Prostate gland (tissue), 2 donors: ENCODE measurements at places on chromosomes 4 and X. TPM values are rescaled to one million over a fixed set of nuclear protein-coding genes. Genes with fewer than 3 reads are reported as not detected.

CNGA1 gene
- total RNA-seq, result 5.7 TPM

ANOS1 gene
- 23.6 TPM for total RNA-seq

SPACA5 gene
- total RNA-seq, result not detected

PPARGC1A gene
- total RNA-seq, result 9.2 TPM

TCP11X2 gene
- total RNA-seq, result not detected

ODAPH gene
- not detected for total RNA-seq

ZNF732 gene
- 0.14 TPM for total RNA-seq

TRAPPC11 gene
- total RNA-seq, result 34.5 TPM

PLK4 gene
- total RNA-seq, result 14.6 TPM

DNA sequence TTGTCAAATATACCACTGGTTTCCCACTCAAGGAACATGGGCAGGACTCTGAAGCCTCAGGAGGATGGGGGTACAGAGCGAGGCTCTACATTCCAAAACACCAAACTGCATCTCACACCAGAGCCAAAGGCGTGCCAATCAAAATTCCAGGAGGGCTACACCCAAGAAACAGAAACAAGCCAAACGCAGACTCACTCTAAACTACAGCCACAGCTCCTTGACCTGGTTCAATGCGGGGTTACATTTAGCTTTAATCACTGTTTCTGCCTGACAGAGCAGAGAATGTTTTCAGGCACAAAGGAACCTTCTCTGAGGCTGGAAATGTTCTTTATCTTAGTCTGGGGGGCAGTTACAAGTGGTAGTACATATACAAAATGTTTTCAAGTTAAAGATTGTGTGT is 2121.5 kb upstream of the AGA start:
- no peaks in the 10 kb centered on the region for H3K36me3 ChIP-seq
- DNase-seq, result no peak
- H3K4me3 ChIP-seq, result no peak overlapping the region
- no peaks in the 10 kb centered on the region for H3K27me3 ChIP-seq

- peak; percentile 78 for DNase-seq
- peak overlapping the region; percentile 18 for H3K4me3 ChIP-seq
- H3K27me3 ChIP-seq, result no peaks in the 10 kb centered on the region
Measured at GRCh38 chr4:151674804-151675391, 85.9 kb downstream of the GATB start.

GRCh38 chr4:26131711-26132110 is 189.1 kb upstream of the RBPJ start:
- H3K27me3 ChIP-seq, result no peaks in the 10 kb centered on the region
- H3K4me3 ChIP-seq, result no peak overlapping the region
- DNase-seq, result no peak
- H3K36me3 ChIP-seq, result no peaks in the 10 kb centered on the region

- no peak overlapping the region for H3K4me3 ChIP-seq
- DNase-seq, result no peak
- no peaks in the 10 kb centered on the region for H3K4me1 ChIP-seq
- no peaks in the 10 kb centered on the region for H3K36me3 ChIP-seq
- H3K27me3 ChIP-seq, result no peaks in the 10 kb centered on the region
Measured at GRCh38 chrX:149129767-149130166, 375.3 kb downstream of the IDS start.

GRCh38 chrX:106894392-106894909 is 8.7 kb downstream of the RIPPLY1 start:
- H3K27ac ChIP-seq, result no peak overlapping the region
- no peaks in the 10 kb centered on the region for H3K36me3 ChIP-seq
- peak; percentile 15 for DNase-seq
- no peak overlapping the region for H3K4me3 ChIP-seq
- no peaks in the 10 kb centered on the region for H3K4me1 ChIP-seq

GRCh38 chr4:84718699-84719098 is 135.8 kb downstream of the CDS1 start:
- DNase-seq, result no peak
- H3K4me3 ChIP-seq, result no peak overlapping the region
- no peaks in the 10 kb centered on the region for H3K27me3 ChIP-seq
- no peaks in the 10 kb centered on the region for H3K4me1 ChIP-seq
- no peak overlapping the region for H3K27ac ChIP-seq
- H3K36me3 ChIP-seq, result no peaks in the 10 kb centered on the region

- no peaks in the 10 kb centered on the region for H3K4me1 ChIP-seq
- DNase-seq, result no peak
- H3K36me3 ChIP-seq, result no peaks in the 10 kb centered on the region
- H3K27ac ChIP-seq, result no peak overlapping the region
Measured at GRCh38 chrX:475926-476723, 89.4 kb upstream of the PPP2R3B start.

DNA sequence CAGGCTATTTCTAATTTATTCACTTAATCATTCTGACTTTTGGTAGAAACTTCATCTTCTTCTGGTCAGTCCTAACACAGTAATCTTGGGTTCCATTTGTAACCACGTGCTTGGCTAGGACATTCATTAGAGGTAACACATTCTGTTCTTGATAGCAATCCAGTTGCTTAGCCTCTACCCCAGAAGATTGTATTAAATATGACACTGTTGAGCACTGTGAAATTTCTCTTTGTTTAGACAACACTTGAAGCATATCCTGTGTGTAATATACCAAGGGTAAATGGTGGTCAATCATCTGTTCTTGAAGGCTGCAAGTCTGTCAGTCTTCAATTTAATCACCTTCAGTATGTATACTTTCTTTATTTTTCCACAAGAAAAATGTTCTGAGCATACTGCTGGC is 523.0 kb downstream of the ANKRD50 start:
- H3K4me1 ChIP-seq, result no peaks in the 10 kb centered on the region
- no peaks in the 10 kb centered on the region for H3K27me3 ChIP-seq
- DNase-seq, result no peak
- H3K27ac ChIP-seq, result no peak overlapping the region
- H3K36me3 ChIP-seq, result no peaks in the 10 kb centered on the region
- H3K4me3 ChIP-seq, result no peak overlapping the region

DNA sequence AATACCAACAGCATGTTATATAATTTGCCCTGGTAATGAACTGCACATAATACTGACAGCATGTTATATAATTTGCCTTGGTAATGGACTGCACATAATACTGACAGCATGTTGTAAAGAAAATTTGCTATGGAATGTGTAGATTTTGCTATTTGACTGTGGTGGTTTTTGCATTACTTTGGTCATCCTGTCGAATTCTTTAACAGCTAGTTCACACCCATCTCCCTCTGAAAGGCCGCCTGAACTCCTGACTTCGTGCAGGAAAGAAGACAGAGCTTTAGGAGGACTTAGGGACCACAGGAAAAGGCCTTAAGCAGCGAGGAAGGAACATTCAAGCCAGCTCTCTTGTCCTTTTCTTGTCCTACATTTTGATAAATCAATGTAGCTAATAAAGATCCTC is 45.2 kb upstream of the DCLK2 start:
- H3K4me3 ChIP-seq, result no peak overlapping the region
- H3K4me1 ChIP-seq, result no peaks in the 10 kb centered on the region
- H3K36me3 ChIP-seq, result no peaks in the 10 kb centered on the region
- no peak for DNase-seq

- H3K36me3 ChIP-seq, result no peaks in the 10 kb centered on the region
- no peaks in the 10 kb centered on the region for H3K27me3 ChIP-seq
- DNase-seq, result no peak
- no peak overlapping the region for H3K4me3 ChIP-seq
Measured at GRCh38 chr4:105344141-105344540, 129.7 kb downstream of the PPA2 start.

DNA sequence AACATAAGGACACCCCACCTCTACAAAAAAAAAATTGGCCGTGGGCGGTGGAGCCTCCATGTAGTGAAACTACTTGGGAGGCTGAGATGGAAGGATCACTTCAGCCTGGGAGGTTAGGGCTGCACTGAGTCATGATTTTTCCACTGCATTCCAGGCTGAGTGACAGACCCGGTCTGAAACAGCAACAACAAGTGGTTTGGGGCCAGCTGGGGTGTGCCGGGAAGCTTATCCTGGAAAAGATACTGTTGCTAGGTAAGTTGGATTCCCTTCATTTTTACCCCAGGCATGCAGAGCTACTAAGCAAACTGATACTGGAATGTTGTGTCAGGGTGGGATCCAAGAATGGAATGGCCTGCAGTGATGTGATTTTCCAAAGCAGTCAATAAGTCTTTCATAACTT is 57.0 kb downstream of the XAGE2 start:
- H3K27me3 ChIP-seq, result no peaks in the 10 kb centered on the region
- no peak overlapping the region for H3K4me3 ChIP-seq
- H3K27ac ChIP-seq, result no peak overlapping the region
- H3K36me3 ChIP-seq, result no peaks in the 10 kb centered on the region

DNA sequence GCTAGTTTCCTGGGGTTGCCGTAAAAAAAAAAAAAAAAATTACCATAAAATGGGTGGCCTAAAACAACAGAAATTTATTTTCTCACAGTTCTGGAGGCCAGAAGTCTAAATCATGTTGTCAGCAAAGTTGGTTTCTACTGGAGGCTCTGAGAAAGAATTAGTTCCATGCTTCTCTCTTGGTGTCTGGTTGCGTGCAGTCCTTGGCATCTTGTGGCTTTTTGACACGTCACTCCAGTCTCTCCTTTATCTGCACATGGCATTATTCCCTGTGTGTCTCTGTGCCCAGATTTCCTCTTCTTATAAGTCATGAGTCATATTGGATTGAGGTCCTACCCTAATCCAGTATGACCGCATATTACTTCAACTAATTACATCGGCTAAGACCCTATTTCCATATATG is 38.7 kb downstream of the SPATA4 start:
- no peak overlapping the region for H3K4me3 ChIP-seq
- H3K27ac ChIP-seq, result no peak overlapping the region
- no peaks in the 10 kb centered on the region for H3K27me3 ChIP-seq
- H3K4me1 ChIP-seq, result no peaks in the 10 kb centered on the region
- no peaks in the 10 kb centered on the region for H3K36me3 ChIP-seq

DNA sequence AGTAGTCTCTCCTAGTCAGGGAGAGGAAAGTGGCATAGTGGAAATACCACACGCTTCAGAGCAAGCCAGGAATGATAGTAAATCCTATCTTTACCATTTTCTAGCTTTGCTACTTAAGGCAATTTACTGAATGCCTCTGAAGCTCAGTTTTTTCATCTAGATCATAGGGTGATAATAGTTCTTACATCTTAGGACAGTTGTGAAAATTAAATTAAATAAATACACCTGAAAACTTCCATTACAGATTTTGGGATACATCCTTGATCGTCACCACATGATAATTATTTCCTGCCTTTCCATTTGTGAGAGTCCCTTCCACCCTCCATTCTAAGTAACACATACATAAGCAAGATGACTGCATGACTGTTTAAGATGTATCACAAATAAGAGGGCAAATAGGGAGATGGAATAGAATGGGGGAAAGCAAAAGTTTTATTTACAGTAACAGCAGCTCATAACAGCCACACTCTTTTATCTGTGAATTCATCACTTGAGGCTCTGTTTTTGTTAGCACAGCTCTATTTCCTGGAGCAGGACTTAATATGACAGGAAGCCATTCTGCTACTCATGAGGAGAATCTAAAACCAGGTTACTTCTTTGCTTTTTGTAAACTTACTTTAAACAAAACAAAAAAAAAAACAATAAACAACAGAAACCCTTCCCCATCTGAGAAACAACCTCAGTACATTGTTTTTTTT is 13.4 kb downstream of the P2RY10 start:
- no peak overlapping the region for H3K27ac ChIP-seq
- no peaks in the 10 kb centered on the region for H3K4me1 ChIP-seq
- no peak overlapping the region for H3K4me3 ChIP-seq

GRCh38 chr4:137156054-137156453 is 376.2 kb downstream of the PCDH18 start:
- no peak overlapping the region for H3K4me3 ChIP-seq
- no peaks in the 10 kb centered on the region for H3K27me3 ChIP-seq
- no peak overlapping the region for H3K27ac ChIP-seq

DNA sequence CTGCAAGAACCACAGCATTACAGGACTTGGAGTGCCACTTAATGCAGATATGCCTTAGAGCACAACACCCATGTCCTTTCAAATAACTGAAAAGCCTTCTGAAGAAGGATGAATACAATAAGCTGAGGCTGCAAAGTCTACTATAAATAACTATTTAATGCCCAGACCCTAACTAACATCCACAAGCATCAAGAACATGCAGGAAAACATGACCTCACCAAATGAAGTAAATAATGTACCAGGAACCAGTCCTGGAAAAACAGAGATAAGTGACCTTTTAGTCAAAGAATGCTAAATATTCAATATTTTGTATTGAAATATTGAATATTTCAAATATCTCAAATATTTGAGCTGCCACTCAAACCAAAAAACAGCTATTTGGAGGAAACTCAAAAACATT is 16.9 kb downstream of the ACTRT1 start:
- no peaks in the 10 kb centered on the region for H3K36me3 ChIP-seq
- no peak overlapping the region for H3K27ac ChIP-seq
- H3K4me3 ChIP-seq, result no peak overlapping the region
- H3K27me3 ChIP-seq, result no peaks in the 10 kb centered on the region
- no peak for DNase-seq

DNA sequence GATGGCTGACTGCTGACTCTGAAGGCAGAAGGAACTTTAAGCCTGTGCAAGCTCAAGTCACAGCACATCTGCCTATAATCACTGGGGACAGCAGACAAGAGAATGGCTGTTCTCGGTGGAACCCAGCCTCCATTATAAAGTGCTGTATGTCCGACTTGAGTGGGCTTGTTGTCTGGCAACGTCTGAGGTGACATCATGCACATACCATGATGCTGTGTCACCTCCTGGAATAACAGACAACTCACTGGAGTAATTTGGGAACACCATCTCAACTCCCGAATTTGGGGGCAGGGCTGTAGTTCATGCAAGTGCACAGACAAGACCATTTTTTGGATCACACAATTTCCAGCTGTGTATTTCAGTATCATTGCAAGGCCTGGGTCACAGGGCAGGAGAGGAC is 59.8 kb upstream of the GPM6B start:
- H3K36me3 ChIP-seq, result no peaks in the 10 kb centered on the region
- no peak overlapping the region for H3K4me3 ChIP-seq
- no peaks in the 10 kb centered on the region for H3K27me3 ChIP-seq
- H3K4me1 ChIP-seq, result no peaks in the 10 kb centered on the region
- DNase-seq, result no peak
- H3K27ac ChIP-seq, result no peak overlapping the region

GRCh38 chr4:135434936-135435335 is 1233.3 kb upstream of the PABPC4L start:
- no peak for DNase-seq
- H3K4me1 ChIP-seq, result no peaks in the 10 kb centered on the region
- no peak overlapping the region for H3K4me3 ChIP-seq
- H3K36me3 ChIP-seq, result no peaks in the 10 kb centered on the region
- no peaks in the 10 kb centered on the region for H3K27me3 ChIP-seq
- H3K27ac ChIP-seq, result no peak overlapping the region

DNA sequence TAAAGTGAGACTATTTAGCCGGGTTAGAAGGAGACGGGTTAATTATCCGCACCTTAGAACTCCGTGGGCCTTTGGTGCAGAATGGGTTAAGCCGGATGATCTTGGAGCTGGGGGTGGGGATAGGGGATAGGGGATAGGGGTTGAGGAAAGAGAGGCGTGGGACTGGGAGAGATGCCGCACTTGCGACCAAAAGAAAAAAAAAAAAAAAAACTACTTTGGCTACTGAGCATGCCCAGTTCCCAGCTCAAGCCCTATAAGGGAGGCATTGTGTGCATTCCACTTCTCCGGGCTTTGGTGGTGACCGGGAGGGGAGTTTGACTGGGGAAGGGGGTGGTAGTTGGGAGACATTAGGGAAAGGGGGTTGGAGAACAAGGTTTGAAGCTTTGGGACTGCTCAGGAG is at the start of gene SLITRK4:
TSS of gene SLITRK4 (minus strand) at position 187 of the 400 bp plus-strand sequence. CDS start 4,993 bp downstream, outside the sequence.
- H3K4me1 ChIP-seq, result no peaks in the 10 kb centered on the region
- H3K27ac ChIP-seq, result no peak within 1 kb of the TSS
- no peaks in the 10 kb centered on the region for H3K36me3 ChIP-seq
- no peak for DNase-seq
- peak within 1 kb of the TSS; percentile 25 for H3K4me3 ChIP-seq
- H3K27me3 ChIP-seq, result no peaks in the 10 kb centered on the region

GRCh38 chr4:3524920-3525319 is 7.3 kb downstream of the LRPAP1 start:
- H3K27me3 ChIP-seq, result no peaks in the 10 kb centered on the region
- no peaks in the 10 kb centered on the region for H3K4me1 ChIP-seq
